ENCODE measurements at places on chromosomes 4 and X. TPM values are rescaled to one million over a fixed set of nuclear protein-coding genes. Genes with fewer than 3 reads are reported as not detected.

The ITM2A gene
- total RNA-seq, result 23.0 TPM

The P2RY4 gene
- total RNA-seq, result 1.1 TPM

The CLGN gene
- 42.1 TPM for total RNA-seq

The AKAP14 gene
- total RNA-seq, result 1.4 TPM

The PPP2R2C gene
- 8.0 TPM for total RNA-seq

The LDB2 gene
- 6.0 TPM for total RNA-seq

The HSFX3 gene
- 0.74 TPM for total RNA-seq

The H2BW2 gene
- not detected for total RNA-seq

The JCHAIN gene
- 2.0 TPM for total RNA-seq

The RPS6KA6 gene
- total RNA-seq, result 5.3 TPM

The UXT gene
- 75.5 TPM for total RNA-seq

The EMCN gene
- total RNA-seq, result 78.1 TPM

The CCDC110 gene
- total RNA-seq, result 10.3 TPM

The FGF2 gene
- total RNA-seq, result 4.8 TPM

The XK gene
- 3.2 TPM for total RNA-seq

The RNF128 gene
- total RNA-seq, result 10.5 TPM

The ABCG2 gene
- total RNA-seq, result 12.3 TPM

The S100G gene
- total RNA-seq, result not detected

The HSPA4L gene
- 12.9 TPM for total RNA-seq

The BEX5 gene
- 3.2 TPM for total RNA-seq

The TAF7L gene
- total RNA-seq, result 54.6 TPM

The ETDA gene
- total RNA-seq, result not detected

All from prostate gland (tissue), 2 donors.